ENCODE measurements at places on chromosomes 2 and 18. TPM values are rescaled to one million over a fixed set of nuclear protein-coding genes. Genes with fewer than 3 reads are reported as not detected.

DNA sequence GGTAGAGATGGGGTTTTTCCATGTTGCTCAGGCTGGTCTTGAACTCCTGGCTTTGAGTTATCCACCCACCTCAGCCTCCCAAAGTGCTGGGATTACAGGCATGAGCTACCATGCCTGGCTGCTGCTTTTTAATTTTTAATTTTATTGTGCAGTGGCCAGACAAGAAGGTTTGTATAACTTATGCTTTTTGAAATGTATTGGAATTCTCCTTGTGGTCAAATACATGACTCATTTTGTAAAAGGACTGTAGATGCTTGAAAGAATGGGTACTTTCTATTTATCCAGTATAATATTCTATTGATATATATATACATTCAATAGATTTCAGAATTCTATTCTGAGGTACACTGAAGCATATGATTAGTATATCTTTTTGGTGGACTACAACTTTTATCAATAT is 82.6 kb upstream of the ST3GAL5 start:
- H3K4me1 ChIP-seq: no peaks in the 10 kb centered on the region
- H3K36me3 ChIP-seq: peaks cover 6% of the 10 kb centered on the region
- no peak overlapping the region for H3K4me3 ChIP-seq
- H3K27ac ChIP-seq: no peak overlapping the region
- DNase-seq: no peak

- no peak for DNase-seq
- no peak overlapping the region for H3K27ac ChIP-seq
- no peaks in the 10 kb centered on the region for H3K27me3 ChIP-seq
- H3K4me3 ChIP-seq: no peak overlapping the region
- peaks cover 3% of the 10 kb centered on the region for H3K36me3 ChIP-seq
Measured at GRCh38 chr2:173386738-173387065, 32.0 kb downstream of the CDCA7 start.

DNA sequence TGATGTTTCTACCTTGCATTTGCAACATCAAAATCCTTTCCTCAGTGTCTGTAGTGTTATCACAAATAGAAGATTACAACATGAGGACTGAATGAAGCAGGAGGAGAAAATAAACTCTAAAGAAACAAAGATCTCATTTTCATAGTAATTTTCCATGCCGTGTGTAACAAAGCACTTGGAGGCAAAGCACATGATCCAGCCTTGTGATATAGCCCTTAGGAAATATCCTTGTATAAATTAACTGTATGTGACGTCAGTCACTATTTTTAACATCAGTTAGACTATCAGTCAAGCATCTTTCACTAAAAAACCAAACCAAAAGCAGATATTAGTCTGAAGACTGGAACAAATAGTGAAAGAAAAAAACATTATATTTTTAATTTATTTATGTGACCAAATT is 492.1 kb upstream of the CNTNAP5 start:
- H3K27ac ChIP-seq: no peak overlapping the region
- no peaks in the 10 kb centered on the region for H3K27me3 ChIP-seq
- H3K4me3 ChIP-seq: no peak overlapping the region

DNA sequence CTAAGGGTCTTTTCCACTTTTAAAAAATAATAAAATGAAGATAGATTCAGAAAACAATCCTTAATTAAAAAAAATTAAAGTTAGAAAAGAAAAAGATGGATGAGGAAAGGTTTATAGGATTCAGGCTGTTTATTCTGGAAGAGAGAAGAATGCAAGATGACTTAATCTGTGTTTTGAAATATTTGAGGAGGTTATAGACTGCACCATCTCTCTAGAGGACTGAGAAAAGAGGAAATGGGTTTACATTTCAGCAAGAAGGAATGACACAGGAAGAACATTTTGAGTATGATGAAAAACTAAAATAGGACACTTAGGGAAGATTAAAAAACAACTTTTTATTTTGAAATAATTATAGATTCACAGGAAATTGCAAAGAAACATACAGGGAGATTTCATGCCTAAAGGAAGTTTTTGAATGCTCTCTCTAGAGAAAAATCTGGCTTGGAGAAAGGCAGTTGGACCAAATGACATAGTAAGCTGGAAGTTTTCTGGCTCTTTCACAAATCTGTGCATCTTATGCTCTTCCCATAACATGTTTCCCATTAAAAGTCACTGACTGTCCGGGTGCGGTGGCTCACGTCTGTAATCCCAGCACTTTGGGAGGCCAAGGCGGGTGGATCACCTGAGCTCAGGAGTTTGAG is 75.0 kb downstream of the CERS6 start:
- DNase-seq: no peak
- H3K4me1 ChIP-seq: peaks cover 28% of the 10 kb centered on the region
- H3K4me3 ChIP-seq: no peak overlapping the region
- H3K27me3 ChIP-seq: no peaks in the 10 kb centered on the region

DNA sequence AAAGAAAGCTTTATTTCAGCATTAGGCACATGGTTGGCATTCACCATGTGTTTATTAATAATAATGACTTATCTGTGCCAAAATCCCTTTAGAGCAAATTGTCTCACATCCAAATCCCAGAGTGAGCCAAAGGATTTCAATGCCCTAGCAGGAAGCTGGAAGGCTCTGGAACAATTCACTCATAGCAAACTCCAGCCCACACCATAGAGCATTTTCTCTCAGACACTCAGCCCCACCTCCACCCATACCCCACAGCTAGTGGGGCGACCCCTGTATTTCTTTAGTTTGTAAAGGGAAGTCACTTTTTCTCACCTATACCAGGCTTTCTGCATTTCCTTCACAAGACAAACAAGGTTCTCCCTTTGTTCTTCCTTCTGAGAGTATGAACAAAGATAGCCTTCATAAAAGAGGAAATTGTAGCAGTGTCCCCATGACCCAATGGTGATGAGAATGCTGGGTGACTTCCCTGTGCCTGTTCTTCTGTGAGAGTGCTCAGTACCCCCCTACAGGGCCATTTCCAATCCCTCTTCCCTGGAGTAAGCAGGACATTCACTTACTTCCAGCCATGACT is 100.1 kb upstream of the APCDD1 start:
- DNase-seq: no peak
- H3K36me3 ChIP-seq: peaks cover 17% of the 10 kb centered on the region
- no peak overlapping the region for H3K4me3 ChIP-seq

GRCh38 chr2:228767196-228767595 is 503.9 kb downstream of the PID1 start:
- no peaks in the 10 kb centered on the region for H3K4me1 ChIP-seq
- no peaks in the 10 kb centered on the region for H3K36me3 ChIP-seq
- no peak overlapping the region for H3K27ac ChIP-seq
- H3K4me3 ChIP-seq: no peak overlapping the region
- no peak for DNase-seq

- H3K36me3 ChIP-seq: no peaks in the 10 kb centered on the region
- H3K27ac ChIP-seq: no peak overlapping the region
Measured at GRCh38 chr2:191234376-191234775, 10.8 kb upstream of the MYO1B start.

AKAIN1 gene
- total RNA-seq: not detected

GRCh38 chr2:185144159-185144919 is 546.0 kb downstream of the ZNF804A start:
- no peak for DNase-seq
- H3K4me1 ChIP-seq: peaks cover 7% of the 10 kb centered on the region
- no peaks in the 10 kb centered on the region for H3K27me3 ChIP-seq
- H3K4me3 ChIP-seq: no peak overlapping the region

ZCCHC2 gene
- total RNA-seq: 16.7 TPM

CYS1 gene
- 1.2 TPM for total RNA-seq

DNA sequence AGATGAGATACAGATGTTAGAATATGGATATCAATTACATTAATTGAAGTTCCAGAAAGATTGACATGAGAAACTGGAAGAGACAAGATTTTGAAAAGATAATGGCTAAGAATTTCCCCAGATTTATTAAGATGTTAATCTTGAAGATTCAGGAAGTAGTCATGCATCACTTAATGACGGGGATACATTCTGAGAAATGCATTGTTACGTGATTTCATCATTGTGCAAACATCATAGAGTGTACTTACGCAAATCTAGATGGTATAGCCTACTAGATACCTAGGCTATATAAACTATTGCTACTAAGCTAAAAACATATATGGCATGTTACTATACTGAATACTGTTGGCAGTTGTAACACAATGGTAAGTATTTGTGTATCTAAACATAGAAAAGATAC is 6.8 kb upstream of the CHMP3 start:
- H3K4me3 ChIP-seq: no peak overlapping the region
- H3K36me3 ChIP-seq: no peaks in the 10 kb centered on the region
- no peaks in the 10 kb centered on the region for H3K4me1 ChIP-seq
- no peak for DNase-seq
- no peak overlapping the region for H3K27ac ChIP-seq

DNA sequence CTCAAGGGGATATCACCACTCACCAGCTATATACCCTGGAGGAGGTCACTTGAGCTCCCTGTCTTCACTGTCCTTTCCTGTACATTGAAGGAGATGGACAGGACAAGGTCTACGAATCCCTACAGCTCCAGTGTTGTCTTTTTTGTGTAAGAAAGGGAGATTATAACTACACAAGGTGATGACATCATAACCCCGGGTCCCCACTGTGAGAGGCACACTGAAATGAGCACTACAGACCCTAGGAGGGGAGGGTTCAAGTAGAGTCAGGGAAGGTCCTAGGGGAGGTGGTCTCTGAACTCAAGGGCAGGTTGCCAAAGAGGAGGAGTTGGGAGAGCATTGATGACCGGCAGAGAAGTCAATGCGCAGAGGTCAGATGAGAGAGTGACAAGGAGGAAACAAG is 108.3 kb upstream of the SLC14A2 start:
- no peaks in the 10 kb centered on the region for H3K4me1 ChIP-seq
- DNase-seq: no peak
- H3K27ac ChIP-seq: no peak overlapping the region
- H3K27me3 ChIP-seq: peaks cover 5% of the 10 kb centered on the region
- peaks cover 7% of the 10 kb centered on the region for H3K36me3 ChIP-seq

- H3K4me1 ChIP-seq: peaks cover 54% of the 10 kb centered on the region
- H3K27me3 ChIP-seq: no peaks in the 10 kb centered on the region
- H3K36me3 ChIP-seq: no peaks in the 10 kb centered on the region
- DNase-seq: no peak
- H3K27ac ChIP-seq: peak overlapping the region; percentile 80
Measured at GRCh38 chr2:9261231-9261883, 54.7 kb downstream of the ASAP2 start.

RMND5A gene
- 55.4 TPM for total RNA-seq

DNA sequence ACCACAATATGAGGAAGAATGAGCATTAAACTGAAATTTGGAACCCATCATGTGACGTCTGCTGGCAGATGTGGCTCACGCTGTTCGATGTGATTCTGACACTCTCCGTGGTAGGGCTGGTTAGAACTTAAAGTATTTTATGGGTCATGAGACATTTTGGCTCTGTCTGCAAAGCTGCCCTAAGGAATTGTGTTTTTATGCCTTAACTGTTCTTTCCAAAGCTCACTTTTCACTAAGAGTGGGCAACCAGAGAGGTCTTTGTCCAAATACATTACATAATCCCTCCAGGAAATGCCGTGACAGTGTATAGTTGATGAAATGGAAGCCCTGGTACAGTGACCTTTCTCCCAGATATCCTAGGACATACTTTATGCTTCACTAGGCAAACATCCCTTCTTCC is 119.1 kb downstream of the AQP4 start:
- H3K4me1 ChIP-seq: peaks cover 16% of the 10 kb centered on the region
- H3K27ac ChIP-seq: no peak overlapping the region
- H3K27me3 ChIP-seq: no peaks in the 10 kb centered on the region
- no peak for DNase-seq
- H3K36me3 ChIP-seq: no peaks in the 10 kb centered on the region
- no peak overlapping the region for H3K4me3 ChIP-seq
